Stimulated activated CD4-positive, alpha-beta T cell treated with anti-CD3 and anti-CD28 coated beads, Interleukin-12 subunit alpha, Interleukin-12 subunit beta, amount 100 ng/mL, for 24 hours (primary cell): ENCODE measurements at places on chromosomes 3 and 15.

GRCh38 chr3:47705391-47705790 lies 76.3 kb downstream of the SMARCC1 start:
- no peak for DNase-seq

DNA sequence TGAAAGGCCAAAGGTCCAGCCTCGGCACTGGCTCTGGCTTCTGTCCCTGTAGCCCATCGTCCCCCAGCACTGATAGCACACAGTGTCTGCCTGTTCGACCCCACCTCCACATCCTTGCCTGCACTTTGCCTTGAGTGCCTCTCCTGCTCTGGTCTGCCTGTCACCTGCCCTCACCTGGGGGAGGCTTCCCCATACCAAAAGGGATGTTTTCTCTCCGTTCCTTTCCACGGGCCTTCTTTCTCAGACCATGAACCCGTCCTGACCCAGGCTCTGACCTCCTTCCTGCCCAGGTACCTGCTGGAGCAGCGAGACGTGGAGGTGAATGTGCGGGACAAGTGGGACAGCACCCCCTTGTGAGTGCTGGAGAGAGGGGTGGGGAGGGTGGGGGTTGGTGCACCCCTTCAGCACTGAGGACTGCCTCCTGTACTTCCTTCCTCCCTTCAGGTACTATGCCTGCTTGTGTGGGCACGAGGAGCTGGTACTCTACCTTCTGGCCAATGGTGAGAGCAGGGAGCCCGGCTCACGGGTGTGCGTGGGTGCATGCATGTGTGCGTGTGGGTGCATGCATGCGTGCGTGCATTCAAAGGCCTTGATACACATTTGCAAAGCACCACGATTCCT lies 1.5 kb downstream of the ABTB1 start:
- no peak for DNase-seq

- DNase-seq = no peak
Measured at GRCh38 chr3:179181993-179182551, 33.9 kb downstream of the PIK3CA start.

DNA sequence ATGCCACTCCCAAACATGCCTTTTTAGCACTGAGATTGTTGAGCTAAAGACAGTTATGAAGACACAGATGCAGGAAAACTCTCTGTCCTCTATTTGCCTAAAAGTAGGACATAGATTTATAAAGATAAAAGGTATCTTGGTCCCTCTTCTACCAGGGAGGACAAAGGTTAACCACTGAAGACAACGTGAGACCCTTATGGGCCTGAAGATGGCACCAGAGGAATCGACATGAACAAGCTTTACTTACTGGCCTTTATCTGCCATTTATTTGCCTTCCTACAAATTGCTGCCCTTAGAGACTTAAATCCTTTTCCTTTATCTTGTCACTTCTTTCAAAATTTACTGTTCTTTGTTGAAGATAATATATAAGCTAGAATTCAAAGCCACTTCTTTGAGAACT lies 109.7 kb upstream of the FAM3D start:
- DNase-seq = no peak

GRCh38 chr3:184592371-184593219 lies 31.0 kb downstream of the EPHB3 start:
- DNase-seq = no peak

DNA sequence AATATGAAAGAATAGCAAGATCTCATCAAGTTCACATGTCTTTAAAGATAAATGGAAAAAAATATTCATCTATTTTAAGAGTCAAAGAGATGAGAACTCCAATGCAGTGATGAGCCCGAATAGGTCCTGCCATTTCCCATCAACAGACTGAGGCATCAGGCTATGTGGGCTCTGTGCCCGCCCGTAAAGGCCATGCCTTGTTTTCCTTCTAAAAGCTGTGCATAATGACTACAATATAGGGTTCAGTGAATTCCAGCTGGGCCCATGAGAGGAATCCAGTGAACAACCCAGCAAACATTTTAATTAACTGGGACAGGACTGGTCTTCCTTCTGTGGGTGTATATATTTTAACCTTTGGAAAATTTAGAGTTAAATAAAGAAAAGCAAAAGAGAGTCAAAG lies 44.6 kb downstream of the RASGRP1 start:
- no peak for DNase-seq

DNA sequence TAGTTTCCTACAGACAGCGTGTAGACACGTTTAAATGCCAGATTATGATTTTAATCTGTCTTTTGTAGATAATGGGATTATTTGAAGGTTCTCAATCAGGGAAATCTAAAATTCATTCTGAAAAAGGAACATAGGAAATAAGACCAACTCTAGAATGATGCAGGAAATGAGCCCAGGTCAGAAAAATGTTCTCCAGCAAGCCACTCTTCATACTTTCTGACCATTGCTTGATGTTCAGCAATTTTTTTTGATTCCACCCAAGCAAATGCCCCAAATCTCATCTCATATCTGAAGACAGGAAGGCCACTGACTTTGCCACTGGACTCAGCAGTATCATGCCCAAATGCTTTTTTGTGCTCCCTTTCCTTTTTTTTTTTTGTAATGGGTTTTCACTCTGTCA lies 373.4 kb downstream of the LPP start:
- DNase-seq = no peak

DNA sequence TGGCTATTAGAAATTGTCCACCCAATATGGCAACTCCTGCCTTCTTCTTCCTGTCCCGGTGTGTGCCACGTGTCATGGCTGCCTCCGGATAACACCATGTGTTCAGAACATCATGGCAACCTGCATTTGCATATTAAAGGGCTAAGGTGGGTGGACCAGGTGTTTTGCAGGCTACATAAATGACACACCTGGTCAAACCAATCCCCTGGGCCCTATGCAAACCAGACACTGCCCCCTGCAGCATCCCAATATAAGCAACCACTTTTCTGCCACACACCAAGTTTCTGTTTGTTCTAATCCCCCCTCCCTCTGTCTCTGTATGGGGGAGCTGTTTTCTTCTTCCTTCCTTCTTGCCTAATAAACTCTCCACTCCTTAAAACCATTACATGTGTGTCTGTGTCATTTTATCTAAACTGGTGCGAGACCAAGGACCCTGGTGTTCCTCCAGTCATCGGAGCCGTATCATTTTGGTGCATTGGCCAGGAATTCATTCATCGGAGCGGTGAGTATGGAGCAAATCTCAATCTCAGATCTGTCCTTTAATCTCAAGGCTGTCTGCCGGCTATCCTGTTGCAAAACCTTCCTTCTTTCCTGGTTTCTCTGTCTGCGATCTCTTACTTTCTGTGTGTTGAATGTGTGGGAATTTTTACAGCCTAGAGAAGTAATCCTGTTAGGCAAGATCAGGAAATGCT lies 44.5 kb downstream of the NCEH1 start:
- no peak for DNase-seq

- no peak for DNase-seq
Measured at GRCh38 chr3:128549283-128550112, 56.5 kb upstream of the GATA2 start.

GRCh38 chr3:44568561-44568960 lies 13.6 kb downstream of the ZKSCAN7 start:
- no peak for DNase-seq
